ENCODE measurements at places on chromosomes 11 and 22.

GRCh38 chr22:23106906-23107367 is 34.9 kb downstream of the RSPH14 start:
- no peak for DNase-seq

DNA sequence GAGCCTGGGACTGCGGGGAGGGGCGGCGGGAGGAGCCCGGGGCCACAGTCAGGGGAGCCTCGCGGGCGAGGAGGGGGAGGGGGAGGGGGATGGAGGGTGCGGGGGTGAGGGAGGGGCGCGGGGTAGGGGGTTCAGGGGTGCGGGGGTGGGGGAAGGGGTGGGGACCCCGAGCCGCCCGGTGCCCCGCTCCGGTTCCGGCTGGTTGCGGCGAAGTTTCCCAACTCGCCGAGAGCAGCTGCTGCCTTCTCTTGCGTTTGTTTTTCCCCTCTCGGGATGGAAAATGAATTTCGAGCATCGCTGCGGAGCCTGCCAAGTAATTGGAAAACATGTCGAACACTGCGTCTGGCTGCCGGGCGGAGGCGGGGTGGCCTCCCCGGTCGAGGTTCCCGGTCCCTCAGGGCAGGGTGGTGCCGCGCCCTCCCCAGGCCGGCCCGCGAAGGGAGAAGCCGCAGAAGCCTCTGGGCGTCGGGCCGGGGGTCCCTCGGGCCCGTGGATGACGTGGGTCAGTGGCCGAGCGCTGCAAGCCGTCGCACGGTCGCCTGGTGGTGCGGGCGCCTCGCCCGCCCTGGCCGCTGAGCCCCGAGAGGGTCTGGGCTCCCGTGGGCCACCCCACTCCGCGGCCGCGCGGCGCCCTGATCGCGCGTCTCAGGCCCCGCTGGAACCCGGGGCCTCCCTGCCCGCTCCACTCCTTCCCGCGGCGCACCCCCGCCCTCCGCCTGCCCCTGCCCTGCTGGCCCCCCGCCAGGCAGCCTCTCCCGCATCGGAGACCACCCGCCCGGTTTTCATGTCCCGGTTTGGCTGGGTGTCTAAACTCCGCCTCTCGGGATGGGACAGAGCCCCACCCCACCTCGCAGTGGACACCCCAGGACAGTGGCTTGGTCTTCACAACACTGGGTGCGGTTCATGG is 12.1 kb downstream of the SPATA19 start:
- no peak for DNase-seq

- DNase-seq = no peak
Observed at GRCh38 chr11:125995313-125995712, 49.5 kb downstream of the VSIG10L2 start.

DNA sequence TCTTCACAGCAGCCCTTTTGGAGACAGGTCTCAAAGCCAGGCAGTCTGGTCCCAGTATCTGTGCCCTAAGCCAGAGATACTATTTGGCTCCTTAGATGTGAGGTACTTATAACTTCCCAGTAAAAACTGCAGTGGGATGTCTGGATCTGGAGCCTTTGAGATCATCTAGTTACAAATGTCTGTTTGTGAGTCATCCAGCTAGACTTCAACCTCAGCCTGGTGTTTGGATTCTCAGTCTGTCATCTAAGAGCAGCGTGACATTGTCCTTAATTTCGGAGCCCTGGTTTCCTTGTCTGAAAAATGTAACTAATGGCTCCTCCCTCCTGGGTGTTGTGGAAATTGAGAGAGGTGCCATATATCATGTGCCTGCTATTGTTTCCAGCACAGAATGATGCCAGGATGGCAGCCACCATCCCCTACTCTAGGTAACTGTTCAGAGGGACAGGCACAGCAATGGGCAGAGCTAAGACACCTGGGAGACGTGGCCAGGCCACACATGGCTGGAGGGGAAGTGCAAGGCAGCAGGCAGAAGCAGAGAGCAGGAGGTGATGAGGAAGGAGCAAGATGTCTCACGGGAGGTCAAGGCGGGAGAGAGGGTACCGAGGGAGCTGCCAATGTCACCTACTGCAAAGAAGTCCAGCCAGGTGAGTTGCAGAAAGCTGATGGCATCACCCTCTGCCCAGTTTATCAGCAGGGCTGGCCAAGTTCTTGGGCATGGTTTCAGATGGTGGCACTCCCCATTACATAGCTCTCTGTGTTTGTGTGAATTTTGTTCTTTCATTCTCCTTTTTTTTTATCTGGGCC is 20.6 kb upstream of the ST3GAL4 start:
- no peak for DNase-seq

DNA sequence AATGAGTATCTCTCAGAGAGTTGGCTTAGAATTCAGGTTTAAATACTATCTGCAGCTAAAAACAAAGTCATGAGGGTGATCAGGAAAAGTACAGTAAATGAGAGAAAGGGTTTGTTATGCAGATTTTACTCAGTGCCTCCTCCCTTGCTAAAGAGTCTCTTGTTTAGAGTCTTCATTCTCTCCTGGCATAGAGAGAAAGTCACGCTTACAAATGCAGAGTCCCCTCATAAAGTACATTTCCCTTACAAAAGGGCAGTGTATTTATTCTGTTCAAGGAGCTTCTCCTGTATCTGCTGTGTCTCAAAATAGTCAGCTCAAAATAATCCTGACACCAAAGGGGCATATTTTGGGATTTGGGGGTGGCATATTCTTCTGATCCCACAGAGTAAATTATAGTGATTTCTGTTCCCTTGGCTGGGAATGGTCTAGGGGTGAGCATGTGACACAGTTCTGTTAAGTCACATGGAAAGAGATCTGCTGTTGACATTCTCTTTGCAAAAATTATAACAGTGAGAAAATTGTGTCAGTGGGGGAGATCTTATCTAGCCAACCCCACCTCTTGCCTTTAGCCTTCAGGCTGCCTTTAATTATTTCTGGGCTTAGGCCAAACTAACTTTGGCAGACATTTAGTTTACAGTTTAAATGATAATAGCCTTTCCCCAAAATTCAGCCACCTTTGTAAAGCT is 102.9 kb downstream of the MTNR1B start:
- no peak for DNase-seq

GRCh38 chr11:3223932-3224381 is 5.3 kb upstream of the MRGPRG start:
- DNase-seq = no peak

GRCh38 chr11:120172054-120172911 is 34.4 kb upstream of the TRIM29 start:
- DNase-seq = no peak

DNA sequence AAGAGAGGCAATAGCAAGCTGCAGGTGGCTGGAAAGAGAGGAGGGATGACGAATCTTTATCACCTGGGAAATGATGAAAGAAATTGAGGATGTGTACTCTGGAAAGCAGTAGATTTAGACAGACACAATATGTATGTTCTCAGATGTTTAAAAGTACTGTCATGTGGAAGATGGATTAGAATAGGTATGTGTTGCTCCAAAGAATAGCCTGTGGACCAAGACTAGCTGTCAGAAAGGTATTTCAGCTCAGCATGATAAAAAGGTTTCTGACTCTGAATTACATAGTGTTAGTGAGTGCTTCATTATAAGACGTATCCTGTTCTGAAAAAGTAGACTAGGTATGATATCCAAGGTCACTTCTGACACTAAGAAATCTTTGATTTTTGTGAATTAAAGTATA is 322.4 kb downstream of the CNTN5 start:
- DNase-seq = no peak

GRCh38 chr11:131688048-131688693 is 317.8 kb downstream of the NTM start:
- DNase-seq = no peak

GRCh38 chr11:1792461-1792860 is 28.7 kb upstream of the CTSD start:
- DNase-seq = no peak

- DNase-seq = no peak
Observed at GRCh38 chr11:8017894-8018483, 30.9 kb downstream of the EIF3F start.

- DNase-seq = no peak
Observed at GRCh38 chr22:46030231-46030880, 53.4 kb upstream of the WNT7B start.

DNA sequence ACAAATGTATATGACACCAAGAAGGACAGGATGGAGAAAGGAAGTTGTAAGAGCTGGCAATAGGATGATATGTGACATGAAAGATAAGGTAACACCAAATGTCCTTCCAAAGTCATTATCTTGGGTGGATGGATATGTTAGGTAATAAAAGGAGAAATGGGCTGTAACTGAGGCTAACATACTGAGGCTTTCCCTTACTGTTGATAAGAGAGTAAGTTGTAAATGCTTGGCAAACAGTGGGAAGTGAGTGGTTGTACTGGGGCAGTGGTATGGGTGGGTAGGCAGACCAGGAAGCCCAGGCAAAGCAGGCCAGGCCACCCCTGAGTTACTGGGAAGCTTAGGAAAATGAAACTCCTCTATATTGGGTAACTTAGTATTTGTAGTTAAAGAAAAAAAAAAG is 73.7 kb downstream of the ARHGAP42 start:
- no peak for DNase-seq

GRCh38 chr11:43987384-43988039 is 45.1 kb downstream of the C11orf96 start:
- DNase-seq = no peak

DNA sequence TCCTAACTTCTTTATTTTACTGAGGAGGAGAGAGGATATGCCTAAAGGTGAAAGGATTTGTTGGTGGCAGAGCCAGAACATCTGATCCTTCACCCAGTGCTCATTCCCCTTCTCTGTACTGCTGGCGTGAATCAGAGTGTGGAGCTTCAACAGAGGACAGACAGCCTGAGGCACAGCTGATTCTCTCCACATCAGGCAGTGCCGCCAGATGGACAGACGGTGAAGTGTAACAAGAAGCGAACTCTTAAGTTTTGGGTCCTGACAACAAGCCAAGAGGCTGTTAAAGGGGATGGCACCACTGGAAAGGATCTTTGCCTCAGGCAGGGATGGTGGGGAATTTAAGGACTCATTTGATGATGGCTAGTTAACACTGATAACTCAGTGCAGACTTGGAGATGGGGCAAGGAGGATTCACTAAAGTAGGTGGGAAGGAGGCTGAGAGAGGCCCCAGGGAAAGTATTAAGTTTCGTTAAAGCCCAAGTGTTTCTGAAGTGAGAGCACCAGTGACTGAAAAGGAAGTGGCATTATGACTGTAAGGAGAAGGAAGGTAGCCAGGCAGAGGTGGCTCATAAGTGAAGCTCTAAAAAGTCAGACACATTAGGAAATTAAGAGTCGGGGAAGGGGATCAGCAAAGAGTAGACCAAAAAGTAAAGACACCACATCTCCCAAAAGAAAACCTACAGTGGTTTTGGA is 81.3 kb downstream of the CLPB start:
- DNase-seq = no peak

- DNase-seq = no peak
Observed at GRCh38 chr11:10627291-10627690, 58.8 kb upstream of the LYVE1 start.

GRCh38 chr11:76708972-76709660 is 38.6 kb upstream of the LRRC32 start:
- no peak for DNase-seq

DNA sequence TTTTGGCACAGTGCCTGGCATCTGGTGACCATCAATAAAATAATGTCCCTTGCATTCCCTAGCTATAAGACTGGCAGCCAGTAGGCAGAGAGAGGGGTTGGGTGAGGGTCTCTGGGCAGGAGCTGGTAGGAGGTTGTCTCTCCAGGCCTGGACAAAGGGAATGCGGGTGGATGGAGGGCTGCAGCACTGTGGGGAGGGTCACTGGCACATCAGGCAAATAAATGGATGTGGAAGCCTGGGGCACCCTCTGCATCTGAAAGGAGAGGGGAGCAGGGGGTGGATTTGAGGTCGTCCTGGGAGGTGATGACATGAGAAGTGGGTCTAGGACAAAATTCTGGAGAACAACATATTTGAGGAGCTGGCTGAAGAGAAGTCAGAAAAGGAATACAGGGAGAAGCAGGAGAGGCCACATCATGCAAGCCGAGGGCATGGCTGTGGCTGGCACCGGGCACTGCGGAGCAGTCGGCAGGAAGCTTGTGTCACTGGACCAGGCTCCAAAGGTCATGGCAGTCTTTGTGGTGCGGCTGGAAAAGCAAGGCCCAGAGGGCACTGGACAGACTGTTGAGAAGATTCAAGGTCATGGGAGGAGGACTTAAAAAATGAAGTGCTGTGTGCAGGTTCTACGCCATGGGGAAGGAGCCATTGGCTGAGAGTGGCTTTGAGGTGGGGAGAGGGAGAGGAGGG is 36.5 kb upstream of the THY1 start:
- no peak for DNase-seq

DNA sequence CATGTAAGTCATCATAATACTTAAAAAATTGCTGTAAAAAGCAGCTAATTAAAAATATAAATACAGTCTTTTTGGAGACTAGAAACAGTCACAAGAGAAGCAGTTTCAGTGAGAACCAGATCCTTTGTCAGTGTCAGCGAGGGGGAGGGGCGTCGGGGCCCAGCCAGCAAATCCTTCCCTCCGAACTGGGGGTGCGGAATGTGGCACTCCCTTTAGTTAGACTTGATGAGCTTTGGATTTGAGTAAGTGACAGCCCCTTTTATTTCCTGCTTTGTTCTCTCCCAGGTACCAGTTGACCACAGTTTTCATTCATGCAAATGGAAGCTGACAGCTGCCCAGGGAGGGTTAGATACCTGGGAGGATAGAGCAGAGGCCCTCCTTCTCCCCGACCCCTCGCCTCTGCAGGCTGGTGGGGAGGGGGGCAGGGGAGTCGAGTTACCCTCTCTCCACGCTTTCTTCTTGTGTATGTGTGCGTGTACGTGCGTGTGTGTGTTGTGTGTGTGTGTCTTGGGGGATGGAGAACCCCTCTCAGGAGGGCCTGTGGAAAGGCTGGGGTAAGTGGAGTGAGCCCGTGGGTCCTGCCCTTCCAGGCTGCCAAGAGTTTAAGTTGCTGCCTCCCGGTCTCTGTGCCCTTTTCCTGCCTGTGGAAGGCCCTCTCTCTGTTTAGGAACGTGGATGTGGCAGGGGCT is 38.3 kb downstream of the PTPRJ start:
- no peak for DNase-seq

DNA sequence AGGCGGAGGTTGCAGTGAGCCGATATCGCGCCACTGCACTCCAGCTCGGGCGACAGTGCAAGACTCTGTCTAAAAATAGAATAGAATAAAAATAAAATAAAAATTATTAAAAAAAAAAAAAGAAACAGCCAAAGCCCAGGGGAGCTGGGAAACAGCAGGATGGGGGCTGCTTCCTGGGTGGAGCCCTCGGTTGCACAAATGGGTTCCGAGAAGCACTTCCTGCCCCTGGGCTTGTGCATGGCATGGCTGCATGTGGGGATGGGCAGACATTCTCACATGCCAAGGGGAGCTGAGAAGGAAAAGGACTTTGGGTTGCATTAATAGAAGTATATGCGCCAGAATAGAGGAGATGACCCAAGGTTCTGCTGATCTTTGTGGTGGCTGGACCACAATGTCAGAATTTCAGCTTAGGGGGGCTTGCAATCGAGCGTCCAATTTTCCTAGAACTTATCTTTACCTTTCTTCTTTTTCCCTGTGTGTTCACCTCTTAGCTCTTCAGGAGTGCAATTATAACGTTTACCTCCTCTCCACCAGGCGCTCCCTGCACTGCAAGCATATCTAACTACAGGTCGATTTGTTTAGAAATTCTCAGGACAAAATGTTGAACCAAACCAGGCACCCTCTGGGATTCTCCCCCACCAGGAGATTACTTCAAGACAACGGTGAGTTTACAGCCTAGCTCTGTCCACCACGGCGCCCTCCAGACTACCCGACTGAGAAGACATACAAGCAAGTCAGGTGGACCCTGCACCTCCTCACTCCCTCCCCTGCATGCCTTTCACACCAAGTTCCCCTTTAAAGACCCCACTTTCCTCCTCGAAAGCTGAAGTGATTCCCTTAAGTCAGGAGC is 53.2 kb downstream of the SHISAL1 start:
- DNase-seq = no peak

GRCh38 chr11:45663486-45664375 is 1.7 kb downstream of the CHST1 start:
- no peak for DNase-seq
